ENCODE measurements at places on chromosomes 7 and 10.

DNA sequence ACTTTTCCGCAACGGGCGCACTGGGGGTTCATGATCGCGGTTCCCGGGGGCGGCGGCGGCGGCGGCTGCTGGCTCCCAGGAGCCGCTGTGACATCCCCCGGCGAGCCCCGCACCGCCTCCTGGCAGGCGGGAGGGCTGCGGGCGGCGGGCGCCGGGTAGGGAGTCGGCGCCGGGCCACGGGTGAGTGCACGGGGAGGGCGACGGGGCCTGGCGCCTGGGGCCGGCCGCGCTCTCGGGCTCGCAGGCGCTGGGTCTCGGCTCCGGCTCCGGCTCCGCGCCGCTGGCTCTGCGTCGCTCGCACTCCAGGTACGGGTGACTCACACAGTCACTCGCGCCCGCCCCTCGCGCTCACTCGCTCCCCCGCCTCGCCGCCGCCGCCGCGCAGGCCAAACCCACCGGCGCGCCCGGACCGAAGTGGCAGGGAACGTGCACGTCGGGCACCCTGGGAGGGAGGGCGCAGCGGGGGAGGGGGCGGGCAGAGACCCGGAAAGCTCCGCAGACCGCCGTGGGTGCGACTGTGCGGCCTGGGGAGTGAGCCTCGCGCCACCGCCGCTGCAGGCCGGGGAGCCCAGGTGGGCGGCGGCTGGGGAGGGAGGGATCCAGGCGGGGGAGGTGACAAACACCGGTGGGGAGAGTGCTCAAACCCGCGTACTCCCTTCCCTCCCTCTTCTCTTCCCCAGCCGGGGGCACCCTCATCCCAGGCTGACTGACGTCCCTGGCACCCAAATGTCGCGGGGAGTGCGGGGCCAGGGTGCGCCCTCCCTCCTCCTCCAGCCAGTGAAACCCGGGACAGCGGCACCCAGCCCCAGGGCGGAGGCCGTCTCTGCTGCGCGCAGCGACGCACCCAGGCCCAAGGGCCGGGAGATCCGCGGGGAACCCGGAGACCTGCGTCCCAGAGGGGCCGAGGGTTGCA lies 276.9 kb upstream of the NEBL start:
- no peak for DNase-seq

GRCh38 chr7:28003408-28003807 lies 177.2 kb downstream of the JAZF1 start:
- DNase-seq, result no peak

DNA sequence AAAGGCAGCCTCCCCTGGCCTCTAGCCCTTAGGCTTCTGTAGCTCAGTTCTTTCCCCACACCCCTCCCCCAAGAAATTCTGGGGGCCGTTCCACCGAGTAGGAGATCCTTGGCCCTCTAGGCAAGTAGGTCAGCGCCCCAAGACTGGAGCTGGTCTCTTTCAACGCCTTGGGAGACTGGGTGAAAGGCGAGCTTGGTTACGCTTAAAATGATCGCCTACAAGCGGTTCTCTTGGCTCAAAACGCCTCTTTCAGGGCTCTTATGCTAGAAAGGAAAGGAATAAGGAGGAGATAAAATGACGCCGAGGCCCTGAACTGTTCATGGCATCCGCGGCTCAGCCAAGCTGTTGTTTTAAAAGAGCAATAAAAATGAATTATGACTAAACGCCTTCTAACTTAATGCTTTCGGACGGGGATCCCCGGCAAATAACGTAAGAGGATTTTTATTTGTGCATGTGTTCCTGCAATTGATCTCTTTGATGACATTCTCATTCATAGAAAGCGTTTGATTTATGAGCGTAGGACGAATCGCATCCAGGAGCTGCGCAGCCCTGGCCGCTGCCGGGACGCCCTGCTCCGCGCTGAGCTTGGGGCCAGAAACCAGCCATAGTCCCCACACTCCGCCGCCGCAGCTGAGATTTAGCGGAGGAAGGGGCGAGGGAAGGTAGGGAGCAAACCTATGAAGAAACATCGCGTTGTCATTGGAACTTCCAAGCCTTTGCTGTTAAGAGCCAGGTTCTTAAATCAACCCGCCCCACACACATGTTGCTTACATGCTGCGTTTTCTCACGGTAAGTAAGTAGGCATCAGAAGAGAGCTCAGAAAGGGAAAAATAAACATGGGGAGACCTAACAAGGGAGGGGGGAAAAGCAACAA lies 3.0 kb upstream of the HOXA1 start:
- DNase-seq, result no peak

- DNase-seq, result no peak
Observed at GRCh38 chr7:50657341-50657873, 92.2 kb upstream of the DDC start.

GRCh38 chr7:45072131-45073030 lies 16.4 kb downstream of the NACAD start:
- no peak for DNase-seq

- DNase-seq, result no peak
Observed at GRCh38 chr7:157990881-157991250, 596.8 kb downstream of the PTPRN2 start.
